8988T (cell line): ENCODE measurements at places on chromosomes 12 and 14.

DNA sequence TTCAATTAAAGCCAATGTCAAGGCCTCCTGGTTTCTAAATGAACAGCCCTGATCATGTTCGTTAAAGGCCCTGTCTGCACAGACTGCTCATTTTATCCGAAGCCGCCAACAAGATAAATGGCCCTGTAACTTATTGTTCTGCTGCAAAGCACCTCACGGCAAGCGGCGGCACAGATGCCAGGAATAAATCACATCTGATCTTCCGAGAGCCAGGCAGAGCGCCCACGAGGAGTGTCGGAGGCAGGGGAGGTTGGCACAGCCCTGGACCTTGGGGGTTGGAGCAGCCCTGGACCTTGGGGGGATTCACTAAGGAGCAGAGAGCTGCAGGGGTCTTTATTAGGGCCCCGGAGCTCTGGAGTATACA, 110.5 kb downstream of the SCARB1 start:
- DNase-seq: no peak

GRCh38 chr12:104596134-104596799, 139.5 kb downstream of the CHST11 start:
- no peak for DNase-seq

- no peak for DNase-seq
Observed at GRCh38 chr14:26597589-26598080, at the start of gene NOVA1. Gene NOVA1, minus strand, starts transcription at chr14:26598033. Its CDS starts 597 bp downstream, at chr14:26597436.

GRCh38 chr14:88849716-88850115, 25.3 kb downstream of the TTC8 start:
- DNase-seq: no peak

DNA sequence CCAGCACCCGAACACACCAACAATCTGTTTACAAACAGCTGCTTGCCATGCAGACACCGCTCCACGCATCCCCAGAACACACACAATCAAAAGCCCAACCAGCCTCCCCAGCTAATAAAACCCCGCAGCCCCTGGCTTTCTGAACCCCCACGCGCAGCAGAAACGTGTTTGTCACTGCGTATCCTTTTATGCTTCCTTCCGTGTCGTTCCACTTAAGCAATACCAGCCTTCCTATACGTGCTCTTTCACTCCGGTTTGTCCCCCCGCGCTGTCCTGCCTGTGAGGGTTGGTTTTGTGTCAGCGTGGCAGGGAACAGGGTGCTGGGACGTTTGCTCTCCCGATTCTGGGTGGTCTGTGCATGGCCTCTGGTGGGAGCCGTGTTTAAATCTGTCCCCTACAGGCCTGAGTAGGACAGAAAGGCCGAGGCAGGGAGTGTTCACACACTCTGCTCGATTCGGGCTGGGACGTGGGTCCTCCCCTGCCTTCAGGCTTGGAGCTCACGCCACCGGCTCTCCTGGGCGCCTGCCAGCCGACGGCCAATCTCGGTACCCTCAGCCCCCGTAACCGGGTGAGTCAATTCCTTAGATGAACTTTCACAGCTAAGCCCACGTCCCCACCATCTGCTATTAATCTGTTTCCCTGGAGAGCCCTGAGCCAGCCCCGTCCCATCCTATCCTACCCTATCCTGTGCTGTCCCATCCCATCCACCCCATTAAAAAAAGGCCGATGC, 60.0 kb downstream of the NOC4L start:
- DNase-seq: no peak

DNA sequence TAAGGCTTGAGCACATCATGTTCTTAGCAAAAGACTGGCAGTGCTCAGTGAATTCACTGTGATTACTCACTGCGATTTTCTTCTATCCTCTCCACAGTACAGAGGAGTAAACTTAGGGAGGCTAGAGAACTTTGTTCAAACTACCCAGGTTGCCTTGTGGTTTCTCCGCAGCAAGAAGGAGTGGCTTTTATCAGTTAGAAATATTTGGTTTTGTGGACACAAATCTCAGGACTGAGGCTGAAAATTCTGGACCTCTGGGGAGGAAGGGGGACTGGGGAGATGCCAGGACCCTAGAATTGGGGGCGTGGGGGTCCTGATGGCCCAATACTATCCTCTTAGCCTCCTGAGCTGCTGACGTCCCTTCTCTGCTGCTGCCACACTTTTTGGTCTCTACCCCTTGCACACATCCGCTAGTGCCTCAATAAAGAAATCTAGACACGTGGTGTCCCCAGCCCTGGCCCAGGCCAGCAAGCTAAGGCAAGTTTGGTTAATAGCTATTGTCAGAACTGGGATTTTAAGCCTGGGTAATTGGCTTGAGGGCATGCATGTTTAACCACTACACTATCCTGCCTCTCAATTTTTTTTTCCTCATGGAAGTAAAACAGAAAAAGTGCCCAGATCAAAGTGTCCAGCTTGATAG, 842 bp downstream of the OAS2 start:
- no peak for DNase-seq

- DNase-seq: no peak
Observed at GRCh38 chr12:89517720-89518119, 6.9 kb downstream of the GALNT4 start.

GRCh38 chr12:79765157-79765556, 74.4 kb upstream of the PAWR start:
- no peak for DNase-seq

GRCh38 chr12:68001486-68002466, 12.5 kb downstream of the IFNG-AS1 start:
- DNase-seq: no peak

GRCh38 chr12:111600205-111600642, 1.1 kb upstream of the ATXN2 start:
- no peak for DNase-seq

- peak; percentile 4 for DNase-seq
Observed at GRCh38 chr14:100733152-100733850, 6.6 kb downstream of the DLK1 start.
